T-helper 2 cell treated with Interferon-gamma antibody and Interleukin-4, amounts not matched to agents 5 μg/mL and 100 μg/mL, for 36 hours (primary cell): ENCODE measurements at places on chromosomes 1 and 21.
A peak's percentile ranks its signal among the peaks of the same experiment; 100 is the strongest.

DNA sequence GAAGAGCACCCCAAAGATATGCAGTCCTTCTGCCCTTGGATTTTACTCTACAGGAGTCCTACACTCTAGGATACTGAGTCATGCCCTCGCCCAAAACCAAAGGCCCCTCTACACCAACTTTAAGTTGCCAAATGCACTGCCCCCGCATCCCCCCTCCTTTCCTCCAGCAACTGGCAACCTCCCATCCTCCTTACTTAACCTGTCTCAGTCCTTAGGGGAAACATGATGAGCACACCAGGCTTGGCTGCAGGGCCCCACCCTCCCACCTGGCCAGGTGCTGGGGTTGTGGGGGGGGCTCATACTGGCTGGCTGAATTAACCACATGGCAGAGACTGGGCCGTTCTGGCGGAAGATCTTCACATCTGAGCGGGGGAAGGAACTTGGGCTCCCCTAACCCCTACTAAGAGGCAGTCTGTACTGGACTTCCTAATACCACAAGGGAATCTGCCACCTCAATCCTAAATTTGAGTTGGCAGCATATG is 1.2 kb downstream of the HDGF start:
- H3K4me3 ChIP-seq = peak overlapping the region; percentile 98
- peak; percentile 37 for DNase-seq
- peaks cover 53% of the 10 kb centered on the region for H3K4me1 ChIP-seq
- H3K27ac ChIP-seq = peak overlapping the region; percentile 96

DNA sequence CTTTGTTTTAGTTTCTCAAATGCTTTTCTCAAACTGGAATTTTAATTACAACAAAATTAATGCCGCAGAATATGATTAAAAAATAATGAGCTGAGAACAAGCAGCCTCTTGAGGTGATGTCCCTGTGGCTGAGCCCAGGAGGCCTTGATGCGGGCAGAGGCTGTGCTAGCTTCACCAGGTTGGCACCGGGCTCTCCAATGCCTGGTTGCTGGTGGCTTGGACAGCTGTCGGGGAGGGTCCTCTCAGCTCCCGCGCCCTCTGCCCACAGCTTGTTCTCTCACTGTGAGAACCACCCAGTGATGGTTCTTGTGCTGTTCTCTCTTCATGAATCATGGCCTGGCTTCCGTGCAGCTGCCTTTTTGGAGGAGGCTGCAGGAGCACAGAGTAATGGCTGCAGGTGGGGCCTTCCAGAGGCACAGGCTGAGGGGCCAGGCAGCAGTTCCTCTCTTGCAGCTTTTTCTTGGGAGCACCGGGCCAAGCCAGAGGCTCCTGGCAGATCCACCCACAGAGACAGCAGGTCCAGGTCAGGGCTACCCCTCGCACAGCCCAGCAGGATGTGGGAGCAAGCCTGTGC is 156.3 kb downstream of the PCBP3 start:
- peaks cover 1% of the 10 kb centered on the region for H3K4me1 ChIP-seq
- no peaks in the 10 kb centered on the region for H3K27me3 ChIP-seq
- no peaks in the 10 kb centered on the region for H3K36me3 ChIP-seq

DNA sequence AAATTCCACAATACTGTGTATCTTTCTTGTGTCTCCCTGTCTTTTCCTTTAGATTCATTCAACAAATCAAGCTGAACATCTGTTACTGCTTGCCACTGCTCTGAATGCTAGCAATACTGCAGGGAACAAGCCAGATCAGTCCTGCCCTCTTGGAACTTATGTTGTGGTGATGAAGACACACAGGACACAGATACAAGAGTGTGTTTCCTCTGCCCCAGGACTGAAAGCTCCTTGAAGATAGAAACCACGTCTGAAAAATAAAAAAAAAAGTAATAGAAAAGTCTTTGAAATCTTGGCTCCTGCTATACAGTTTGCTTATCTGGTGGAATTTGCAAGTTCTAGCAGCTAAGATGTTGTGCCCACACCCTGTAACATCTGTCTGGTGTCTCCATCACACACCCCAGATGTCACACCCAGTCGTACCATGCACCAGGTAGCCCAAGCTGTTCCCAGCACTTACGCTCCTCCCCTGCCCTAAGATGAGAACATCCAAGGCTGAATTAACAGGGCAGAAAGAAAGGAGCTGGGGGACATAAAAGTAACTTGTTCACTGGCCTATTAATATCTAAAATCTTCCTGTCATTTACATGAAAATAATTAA is 80.2 kb upstream of the GALNT2 start:
- no peaks in the 10 kb centered on the region for H3K36me3 ChIP-seq
- no peak overlapping the region for H3K27ac ChIP-seq
- H3K27me3 ChIP-seq = peaks cover 3% of the 10 kb centered on the region
- no peak overlapping the region for H3K4me3 ChIP-seq

DNA sequence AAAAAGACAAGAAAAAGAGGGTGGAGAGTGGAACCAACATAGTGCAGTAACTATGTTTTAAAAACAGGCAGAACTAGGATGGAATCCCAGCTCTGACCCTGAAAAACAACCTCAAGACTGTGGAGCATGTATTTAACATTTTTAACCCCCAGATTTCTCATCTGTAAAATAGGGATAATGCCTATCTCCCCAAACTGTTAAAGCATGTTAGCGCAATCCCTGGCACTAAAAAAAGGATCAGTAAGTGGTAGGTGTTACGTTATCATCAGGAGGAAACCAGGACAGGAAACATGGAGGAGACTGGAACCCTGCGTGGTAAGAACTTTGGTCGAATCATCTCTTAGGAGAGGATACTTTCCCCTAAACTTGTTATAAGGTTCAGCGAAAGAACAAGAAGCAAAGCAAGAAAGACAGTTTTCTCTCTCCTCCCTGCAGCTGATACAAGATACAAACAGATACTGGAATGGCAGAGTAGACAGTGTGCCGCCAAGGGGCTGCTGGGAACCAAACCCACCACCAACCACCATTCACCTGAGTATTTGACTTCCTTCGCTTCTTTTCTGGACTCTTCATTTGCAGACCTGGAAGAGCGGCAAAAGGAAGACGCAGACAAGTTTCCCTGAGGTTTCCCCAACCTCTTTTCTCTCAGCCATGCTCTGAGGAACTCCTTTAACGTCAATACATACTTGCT is 991 bp downstream of the PYGO2 start:
- DNase-seq = no peak
- no peaks in the 10 kb centered on the region for H3K27me3 ChIP-seq
- peak overlapping the region; percentile 91 for H3K27ac ChIP-seq

DNA sequence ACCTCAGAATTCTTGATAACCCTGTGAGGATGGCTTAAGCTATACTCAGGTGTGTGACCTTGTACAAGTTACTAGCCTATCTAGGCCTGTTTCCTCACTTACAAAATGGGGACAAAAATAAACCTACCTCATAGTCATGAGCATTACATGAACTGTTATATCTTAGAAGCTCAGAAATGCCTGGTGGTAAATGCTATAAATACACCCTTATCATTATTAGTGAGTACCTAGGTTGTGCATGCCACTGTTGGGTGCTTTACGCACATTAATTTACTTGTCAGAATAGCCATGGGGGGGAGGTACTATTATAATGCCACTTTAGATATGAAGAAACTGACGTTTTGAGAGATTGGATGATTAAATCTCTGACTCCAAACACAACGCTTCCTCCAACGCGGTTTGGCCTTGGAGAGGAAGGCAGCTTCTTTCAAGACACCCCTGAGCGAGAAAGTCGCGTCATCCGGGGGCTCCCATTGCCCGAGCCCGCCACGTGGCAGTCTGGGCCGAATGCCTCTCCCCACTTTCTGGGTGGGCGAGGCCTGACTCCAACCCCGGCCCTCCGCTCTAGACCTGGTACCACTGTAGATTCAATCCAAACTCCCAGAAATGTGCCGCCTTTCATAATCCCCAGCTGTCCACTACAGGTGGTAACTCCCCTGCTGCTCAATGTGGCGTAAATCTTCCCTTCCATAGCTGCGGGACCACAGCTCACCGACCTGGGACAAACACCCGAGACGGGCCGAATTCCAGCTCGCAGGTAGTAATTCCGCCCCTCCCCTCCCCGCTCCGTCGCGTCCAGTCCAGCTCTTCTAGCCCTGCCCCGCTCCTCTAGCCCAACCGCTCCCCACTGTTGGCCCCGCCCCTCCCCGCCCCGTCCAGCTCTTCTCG is 771 bp upstream of the RAD54L start:
- DNase-seq = peak; percentile 73
- peak overlapping the region; percentile 96 for H3K27ac ChIP-seq
- H3K27me3 ChIP-seq = no peaks in the 10 kb centered on the region
- H3K36me3 ChIP-seq = peaks cover 22% of the 10 kb centered on the region
- peaks cover 27% of the 10 kb centered on the region for H3K4me1 ChIP-seq

GRCh38 chr1:178692564-178693327 is 32.3 kb upstream of the RALGPS2 start:
- no peak for DNase-seq
- H3K36me3 ChIP-seq = no peaks in the 10 kb centered on the region
- H3K27ac ChIP-seq = no peak overlapping the region
- no peaks in the 10 kb centered on the region for H3K4me1 ChIP-seq
- no peak overlapping the region for H3K4me3 ChIP-seq

DNA sequence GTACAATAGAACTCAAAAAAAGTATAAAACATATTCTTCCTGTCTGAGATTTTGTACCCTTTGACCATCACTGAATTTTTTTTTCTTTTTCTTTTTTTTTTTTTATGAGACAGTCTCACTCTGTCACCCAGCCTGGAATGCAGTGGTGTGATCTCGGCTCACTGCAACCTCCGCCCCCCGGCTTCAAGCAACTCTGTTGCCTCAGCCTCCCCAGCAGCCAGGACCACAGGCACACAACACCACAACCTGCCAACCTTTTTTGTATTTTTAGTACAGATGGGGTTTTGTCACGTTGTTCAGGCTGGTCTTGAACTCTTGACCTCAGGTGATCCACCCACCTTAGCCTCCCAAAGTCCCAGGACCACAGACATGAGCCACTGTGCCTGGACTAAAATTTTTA is 10.4 kb downstream of the SDCCAG8 start:
- peaks cover 10% of the 10 kb centered on the region for H3K4me1 ChIP-seq
- DNase-seq = no peak
- H3K4me3 ChIP-seq = no peak overlapping the region

- H3K4me3 ChIP-seq = peak overlapping the region; percentile 87
- H3K27me3 ChIP-seq = no peaks in the 10 kb centered on the region
- DNase-seq = peak; percentile 55
- peak overlapping the region; percentile 99 for H3K27ac ChIP-seq
These were observed 25.0 kb downstream of the SLAMF1 start for GRCh38 chr1:160621633-160622413.

- H3K4me1 ChIP-seq = no peaks in the 10 kb centered on the region
- no peak overlapping the region for H3K4me3 ChIP-seq
These were observed 885.2 kb upstream of the ADGRL2 start for GRCh38 chr1:80915491-80915890.

GRCh38 chr1:67584938-67585337 is 100.1 kb upstream of the GADD45A start:
- H3K36me3 ChIP-seq = no peaks in the 10 kb centered on the region
- H3K4me3 ChIP-seq = no peak overlapping the region
- no peak for DNase-seq
- no peaks in the 10 kb centered on the region for H3K4me1 ChIP-seq

GRCh38 chr1:194277927-194278326 is 1091.5 kb upstream of the B3GALT2 start:
- H3K27me3 ChIP-seq = no peaks in the 10 kb centered on the region
- H3K4me3 ChIP-seq = no peak overlapping the region
- H3K36me3 ChIP-seq = no peaks in the 10 kb centered on the region
- DNase-seq = no peak
- no peak overlapping the region for H3K27ac ChIP-seq
- H3K4me1 ChIP-seq = no peaks in the 10 kb centered on the region

DNA sequence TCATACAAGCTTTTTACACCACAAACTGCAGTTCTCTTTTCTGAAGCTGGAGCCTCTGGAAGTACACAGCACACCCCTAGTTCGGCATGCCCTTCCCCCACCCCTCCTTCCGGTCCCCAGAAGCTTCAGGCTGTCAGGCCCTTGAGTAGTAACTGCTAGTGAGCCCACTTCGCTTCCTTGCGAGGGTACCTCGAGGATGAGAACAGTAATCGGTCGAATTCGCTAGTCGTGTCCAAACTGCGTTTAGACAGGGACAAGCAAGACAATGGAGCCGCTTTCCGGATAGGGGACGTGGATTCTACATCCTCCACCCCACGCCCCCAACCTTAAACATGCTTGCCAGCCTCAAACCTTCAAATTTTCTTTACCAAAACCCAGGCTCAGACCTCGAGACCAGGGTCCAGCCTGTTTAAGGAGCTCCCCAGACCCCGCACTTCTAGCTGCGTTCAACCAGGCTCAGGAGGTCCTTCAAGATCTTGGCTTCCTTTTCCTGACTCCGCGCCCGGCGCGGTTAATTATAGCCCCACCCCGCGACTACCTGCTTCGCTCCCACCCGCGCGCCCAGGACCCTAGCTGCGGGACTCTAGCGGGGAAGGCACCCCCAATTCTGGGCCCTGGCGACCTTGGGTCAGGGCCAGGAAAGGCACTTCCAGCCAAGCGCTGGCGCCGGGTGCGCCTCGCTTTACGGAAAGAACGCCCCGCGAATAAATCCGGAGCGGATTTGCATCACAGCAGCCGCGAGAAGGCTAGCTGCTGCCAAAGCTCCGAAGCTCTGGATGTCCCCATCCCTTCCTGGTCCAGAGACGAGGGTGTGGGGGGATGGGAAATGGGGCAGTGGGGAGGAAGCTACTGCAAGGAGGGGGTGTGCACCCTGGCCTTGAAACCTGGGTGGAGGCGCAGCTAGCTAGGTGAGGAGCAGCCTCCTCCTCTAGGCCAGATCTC is 8.1 kb upstream of the TSPAN1 start:
- DNase-seq = no peak
- peaks cover 12% of the 10 kb centered on the region for H3K4me1 ChIP-seq
- H3K4me3 ChIP-seq = peak overlapping the region; percentile 81
- peak overlapping the region; percentile 68 for H3K27ac ChIP-seq
- no peaks in the 10 kb centered on the region for H3K36me3 ChIP-seq
- H3K27me3 ChIP-seq = peaks cover 24% of the 10 kb centered on the region

GRCh38 chr21:38806942-38807284 is 1.2 kb downstream of the ETS2 start:
- DNase-seq = peak; percentile 57
- peaks cover 34% of the 10 kb centered on the region for H3K4me1 ChIP-seq

- H3K4me3 ChIP-seq = no peak overlapping the region
- no peaks in the 10 kb centered on the region for H3K4me1 ChIP-seq
- H3K36me3 ChIP-seq = no peaks in the 10 kb centered on the region
- DNase-seq = no peak
These were observed 1388.1 kb downstream of the AMY1C start for GRCh38 chr1:105137543-105138457.

DNA sequence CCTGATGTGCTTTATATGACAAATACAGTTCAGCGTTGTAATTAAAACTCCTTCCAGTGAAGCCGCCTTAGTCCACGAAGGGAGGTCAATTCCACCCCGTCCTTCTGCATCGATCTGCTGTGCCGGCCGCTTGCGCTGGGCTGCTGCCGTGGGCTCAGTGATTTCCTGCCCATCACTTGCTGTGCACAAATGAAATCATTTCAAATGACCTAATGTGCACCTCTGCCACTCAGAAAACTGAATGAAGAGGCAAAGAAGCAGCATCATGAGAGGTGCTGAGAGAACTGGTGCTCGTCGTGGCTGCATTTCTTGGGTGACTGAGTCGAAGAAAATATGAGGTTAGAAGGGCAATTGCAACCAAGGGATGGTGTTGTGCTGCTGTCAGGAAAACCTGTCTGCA is 144.3 kb upstream of the SYT6 start:
- no peaks in the 10 kb centered on the region for H3K36me3 ChIP-seq
- H3K4me1 ChIP-seq = peaks cover 1% of the 10 kb centered on the region
- peaks cover 18% of the 10 kb centered on the region for H3K27me3 ChIP-seq
- no peak overlapping the region for H3K4me3 ChIP-seq
- no peak for DNase-seq

GRCh38 chr21:45157932-45158331 is 83.6 kb downstream of the ADARB1 start:
- no peak for DNase-seq
- H3K27ac ChIP-seq = no peak overlapping the region
- peaks cover 21% of the 10 kb centered on the region for H3K36me3 ChIP-seq
